Activated CD4-positive, alpha-beta T cell treated with anti-CD3 and anti-CD28 coated beads, Interleukin-2, amount 10 ng/mL, durations not matched to agents 7 days and 5 days (primary cell): ENCODE measurements at places on chromosomes 11 and 22.

GRCh38 chr11:2924821-2925675 lies 4.2 kb downstream of the PHLDA2 start:
- no peak for DNase-seq
- no peak overlapping the region for H3K27ac ChIP-seq
- peaks cover 28% of the 10 kb centered on the region for H3K27me3 ChIP-seq
- no peak overlapping the region for H3K4me3 ChIP-seq
- H3K4me1 ChIP-seq = peaks cover 16% of the 10 kb centered on the region

DNA sequence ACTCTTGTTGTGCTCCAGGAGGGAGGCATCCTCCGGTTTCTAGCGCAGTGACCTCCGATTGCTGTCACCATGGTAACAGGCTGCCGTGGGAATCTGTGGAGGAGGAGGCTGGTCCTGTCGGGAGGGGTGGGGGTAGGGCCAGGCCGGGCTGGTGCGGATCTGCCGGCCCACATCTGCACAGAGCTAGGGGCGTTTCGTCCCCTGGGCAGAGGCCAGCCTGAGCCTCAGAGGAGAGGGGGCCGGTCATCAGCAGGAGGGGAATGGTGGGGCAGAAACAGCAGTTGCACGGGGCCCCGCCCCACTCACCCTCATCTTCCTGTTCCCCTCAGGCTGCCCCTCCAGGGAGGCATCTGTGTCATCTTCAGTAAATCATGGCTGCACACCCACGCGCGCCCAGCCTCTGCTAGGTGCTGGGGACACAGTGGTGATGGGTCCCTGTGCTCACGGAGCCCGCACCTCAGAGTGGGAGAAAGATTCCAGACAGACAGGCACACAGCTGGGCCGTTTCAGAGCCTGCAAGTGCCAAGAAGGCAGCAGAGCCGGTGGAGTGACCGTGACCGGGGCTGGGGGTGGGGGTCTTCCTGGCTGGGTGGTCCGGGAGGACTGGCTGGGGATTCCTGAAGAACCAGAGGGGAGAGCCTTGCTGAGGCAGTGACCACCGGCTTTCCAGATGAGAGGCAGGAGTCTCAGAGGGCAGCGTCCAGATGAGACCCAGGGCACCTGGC lies 120.5 kb downstream of the CACNA1I start:
- no peak for DNase-seq
- no peaks in the 10 kb centered on the region for H3K36me3 ChIP-seq
- H3K27ac ChIP-seq = no peak overlapping the region
- peaks cover 30% of the 10 kb centered on the region for H3K27me3 ChIP-seq

DNA sequence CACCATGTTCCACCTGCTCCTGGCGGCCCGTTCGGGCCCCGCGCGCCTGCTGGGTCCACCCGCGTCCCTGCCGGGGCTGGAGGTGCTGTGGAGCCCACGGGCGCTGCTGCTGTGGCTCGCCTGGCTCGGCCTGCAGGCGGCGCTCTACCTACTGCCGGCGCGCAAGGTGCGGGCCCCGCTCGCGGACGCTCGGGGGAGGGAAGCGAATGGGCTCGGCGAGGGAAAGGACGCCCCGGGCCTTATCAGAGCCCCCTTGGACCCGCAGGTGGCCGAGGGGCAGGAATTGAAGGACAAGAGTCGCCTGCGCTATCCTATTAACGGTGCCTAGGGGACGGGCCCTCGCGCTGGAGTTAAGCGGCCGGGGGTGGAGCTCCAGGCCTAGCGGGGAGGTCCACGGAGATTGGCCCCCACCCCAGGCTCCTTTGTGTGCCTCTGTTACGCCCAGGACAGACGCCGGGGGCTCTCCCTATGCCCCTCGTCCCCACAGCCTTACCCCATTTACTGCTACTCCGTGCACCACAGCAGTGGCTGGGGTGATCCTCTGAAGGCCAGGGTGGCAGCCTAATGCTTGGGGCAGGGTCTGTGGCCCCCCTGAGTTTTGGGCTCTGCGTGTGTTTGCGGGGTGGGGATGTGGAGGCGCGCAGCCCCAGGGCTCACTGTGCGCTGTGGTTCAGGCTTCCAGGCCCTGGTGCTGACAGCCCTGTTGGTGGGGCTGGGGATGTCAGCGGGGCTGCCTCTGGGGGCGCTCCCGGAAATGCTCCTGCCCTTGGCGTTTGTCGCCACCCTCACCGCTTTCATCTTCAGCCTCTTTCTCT lies 1.1 kb downstream of the TM7SF2 start:
- peaks cover 52% of the 10 kb centered on the region for H3K4me1 ChIP-seq
- no peaks in the 10 kb centered on the region for H3K27me3 ChIP-seq
- H3K4me3 ChIP-seq = peak overlapping the region; percentile 86
- peak; percentile 79 for DNase-seq

- peaks cover 11% of the 10 kb centered on the region for H3K36me3 ChIP-seq
- peak overlapping the region; percentile 14 for H3K4me3 ChIP-seq
- peak; percentile 53 for DNase-seq
- peaks cover 2% of the 10 kb centered on the region for H3K27me3 ChIP-seq
These were observed 133.5 kb downstream of the CD44 start for GRCh38 chr11:35272391-35272902.

DNA sequence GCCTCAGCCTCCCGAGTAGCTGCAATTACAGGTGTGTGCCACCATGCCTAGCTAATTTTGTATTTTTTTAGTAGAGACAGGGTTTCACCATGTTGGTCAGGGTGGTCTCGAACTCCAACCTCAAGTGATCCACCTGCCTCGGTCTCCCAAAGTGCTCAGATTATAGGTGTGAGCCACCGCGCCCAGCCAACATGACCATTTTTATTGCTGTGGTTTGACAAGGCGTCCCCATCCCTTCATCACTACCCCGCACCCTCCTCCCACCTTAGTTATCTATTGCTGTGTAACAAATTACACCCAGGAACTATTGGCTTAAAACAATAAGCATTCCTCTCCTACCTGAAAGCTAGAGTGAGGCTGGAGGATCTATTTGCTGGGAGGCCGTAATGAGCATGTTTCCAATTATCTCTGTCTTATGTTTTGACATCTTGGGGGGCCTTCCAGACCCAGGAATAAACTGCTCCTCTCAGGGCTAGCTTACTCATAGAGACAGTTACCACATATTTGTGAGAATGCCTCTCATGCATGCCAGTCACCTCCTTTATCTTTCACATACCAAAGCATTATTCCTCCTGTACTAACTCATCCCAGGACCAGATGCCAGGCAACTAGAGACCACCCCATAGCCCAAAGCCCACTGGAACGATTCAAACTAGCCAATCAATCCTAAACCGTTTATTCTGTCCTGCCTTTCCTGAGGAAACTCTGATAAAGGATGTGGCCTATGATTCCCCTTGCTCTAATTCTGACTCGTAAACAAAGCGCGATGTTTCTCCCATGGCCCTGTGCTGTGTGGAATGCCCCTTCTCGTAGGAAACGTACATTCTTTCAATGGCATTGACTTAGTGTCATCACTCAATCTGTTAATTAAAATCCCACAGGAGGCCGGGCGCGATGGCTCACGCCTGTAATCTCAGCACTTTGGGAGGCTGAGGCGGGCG lies 19.4 kb downstream of the SNU13 start:
- H3K27ac ChIP-seq = no peak overlapping the region

DNA sequence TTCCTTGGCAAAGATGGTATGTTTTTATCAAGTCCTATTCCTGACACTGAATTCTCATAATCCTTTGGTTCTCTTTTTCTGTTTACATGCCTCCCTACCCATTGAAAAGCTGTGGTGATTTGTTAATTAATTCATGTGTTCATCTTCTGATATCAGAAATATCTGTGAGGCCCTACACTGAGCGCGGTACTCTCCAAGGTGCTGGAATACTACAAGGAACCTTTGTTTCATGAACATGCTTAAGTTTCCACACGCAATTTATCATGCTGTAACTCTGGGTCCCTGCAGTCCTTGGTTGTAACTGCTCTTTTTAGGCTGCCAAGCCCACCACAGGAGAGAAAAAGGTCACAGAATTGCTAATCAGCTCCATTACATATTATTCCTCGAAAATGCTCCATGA lies 331.8 kb downstream of the FAT3 start:
- H3K4me1 ChIP-seq = no peaks in the 10 kb centered on the region
- no peaks in the 10 kb centered on the region for H3K36me3 ChIP-seq
- no peak overlapping the region for H3K4me3 ChIP-seq
- no peaks in the 10 kb centered on the region for H3K27me3 ChIP-seq
- no peak for DNase-seq
